Stimulated activated CD8-positive, alpha-beta memory T cell treated with anti-CD3 and anti-CD28 coated beads, Interleukin-2, amount 100 ng/mL, for 1 hour (primary cell): ENCODE measurements at places on chromosomes 16 and 17.

- DNase-seq: no peak
Measured at GRCh38 chr17:82378741-82379021, 7.1 kb downstream of the UTS2R start.

DNA sequence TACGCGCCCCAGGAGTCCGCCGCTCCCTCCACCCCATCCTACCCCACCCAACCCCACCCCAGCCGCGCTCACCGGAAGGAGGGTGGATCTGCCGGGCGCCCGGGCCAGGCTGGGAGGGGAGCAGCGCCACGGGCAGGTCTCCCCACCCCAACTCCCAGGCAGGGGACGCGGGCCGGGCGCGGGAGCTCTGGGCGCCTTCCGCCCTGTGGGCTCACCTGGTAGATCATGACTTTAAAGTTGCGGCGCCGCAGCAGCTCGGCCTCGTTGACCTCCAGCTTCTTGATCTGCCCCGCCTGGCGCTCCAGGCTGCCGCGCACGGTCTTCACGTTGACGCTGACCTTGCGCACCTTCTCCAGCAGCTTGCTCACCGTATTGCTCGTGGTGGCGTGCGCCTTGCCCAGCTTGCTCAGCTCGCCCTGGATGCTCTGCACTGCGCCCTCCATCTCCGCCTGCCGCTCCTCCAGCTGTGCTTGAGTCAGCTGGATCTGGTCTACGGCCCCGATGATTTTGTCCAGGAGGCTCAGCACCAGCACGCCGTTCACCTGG, 571 bp downstream of the CAVIN1 start:
- DNase-seq: no peak

GRCh38 chr17:59391021-59391420, 59.6 kb downstream of the YPEL2 start:
- DNase-seq: no peak

DNA sequence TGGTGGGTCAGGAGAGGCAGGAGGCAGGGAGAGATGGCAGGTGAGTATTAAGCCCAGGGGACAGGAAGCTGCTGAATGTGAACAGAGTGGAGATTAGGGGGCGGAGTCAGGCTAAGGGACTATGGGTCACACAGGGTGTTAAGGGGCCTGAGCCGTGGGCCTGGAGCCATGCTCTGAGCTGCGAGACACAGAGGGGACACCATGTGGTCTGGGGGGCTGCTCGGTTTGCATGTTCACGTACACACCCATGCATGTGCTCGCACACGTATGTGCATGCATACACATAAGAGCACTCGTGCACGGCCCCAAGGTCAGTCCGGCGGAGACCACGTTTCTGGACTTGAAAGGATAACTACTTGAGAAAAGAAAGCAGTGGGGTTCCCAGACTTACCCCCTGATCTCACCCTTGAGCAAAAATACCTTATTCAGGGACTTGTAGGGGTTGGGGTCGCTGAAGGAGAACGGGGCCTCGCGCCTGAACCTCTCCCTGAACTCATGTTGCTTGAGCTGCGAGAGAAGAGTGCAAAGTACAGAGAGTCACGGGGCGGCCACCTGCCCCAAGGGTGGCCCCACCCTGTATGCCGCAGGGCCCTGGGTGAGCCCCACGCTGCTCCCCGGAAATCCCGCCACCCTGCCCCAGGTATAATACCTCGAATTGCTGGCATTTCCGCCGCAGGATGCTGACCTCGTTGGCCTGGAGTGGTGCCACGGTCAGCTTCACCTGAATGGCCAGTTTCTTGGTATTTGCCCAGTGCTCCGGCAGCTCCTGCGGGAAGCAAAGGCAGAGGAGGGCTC, 50.8 kb downstream of the DNAH17 start:
- no peak for DNase-seq

DNA sequence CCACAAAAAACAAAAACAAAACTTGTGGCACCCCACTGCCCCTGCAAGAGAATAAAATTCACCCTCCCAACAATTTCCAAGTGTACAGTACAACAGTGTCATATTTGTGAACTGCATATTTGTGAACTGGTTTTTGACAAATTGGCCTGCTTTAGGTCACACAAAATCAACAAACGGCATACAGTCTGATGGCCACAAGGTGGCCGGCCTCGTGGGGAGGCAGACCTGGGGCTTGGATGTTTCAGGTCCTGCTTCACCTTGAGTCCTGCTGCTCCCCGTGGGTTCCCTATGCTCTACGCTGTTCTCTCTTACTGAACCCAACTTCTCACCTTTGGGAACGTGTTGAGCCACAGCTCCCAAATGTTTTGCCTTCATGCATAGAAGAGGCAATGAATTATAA, 102.2 kb downstream of the CDK5R1 start:
- DNase-seq: no peak
